ENCODE measurements at places on chromosomes 3 and 15. TPM values are rescaled to one million over a fixed set of nuclear protein-coding genes. Genes with fewer than 3 reads are reported as not detected.

DNA sequence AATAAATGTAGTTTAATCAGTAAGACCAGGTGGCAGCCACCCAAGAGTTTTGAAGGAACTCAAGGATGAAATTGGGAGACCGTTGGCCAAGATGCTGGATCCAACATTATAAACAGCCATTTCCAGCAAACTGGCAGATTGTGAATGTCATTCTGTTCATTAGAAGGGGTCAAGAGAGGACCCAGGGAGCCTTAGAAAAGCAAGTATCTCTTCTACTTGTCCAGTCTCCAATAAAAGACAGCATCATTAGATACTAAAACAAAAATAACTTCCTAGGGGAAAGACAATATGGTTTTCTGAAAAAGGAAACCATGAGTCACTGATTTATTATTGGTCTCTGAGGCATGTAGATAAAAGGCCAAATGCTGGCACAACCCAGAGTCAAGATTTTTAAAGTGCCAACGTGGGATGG, 67.9 kb downstream of the GADL1 start:
- DNase-seq, result no peak

The TIMP4 gene
- 0.52 TPM for total RNA-seq

The ACOX2 gene
- 3.8 TPM for total RNA-seq

DNA sequence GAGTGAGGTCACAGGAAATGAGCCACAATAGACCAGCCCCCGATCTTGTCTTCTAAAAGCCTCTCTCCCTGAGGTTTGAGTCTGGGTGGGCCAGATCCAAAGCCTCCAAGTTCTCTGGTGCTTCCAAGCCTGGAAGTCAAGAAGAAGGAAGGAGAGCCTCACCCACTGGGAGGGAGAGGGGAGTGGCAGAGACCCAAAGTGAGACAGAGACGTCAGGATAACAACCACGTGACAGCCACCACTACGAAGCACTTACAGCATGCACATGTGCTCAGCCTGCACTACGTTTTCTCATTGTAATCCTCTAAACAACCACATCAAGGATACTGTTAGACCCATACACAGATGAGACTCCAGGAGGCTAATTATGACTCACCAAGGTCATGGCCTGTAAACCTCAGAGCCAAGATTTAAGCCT, 197.3 kb upstream of the LINGO1 start:
- DNase-seq, result peak; percentile 79
